RKO (cell line): ENCODE measurements at places on chromosomes 4 and X.

GRCh38 chr4:117001077-117001476 lies 84.3 kb downstream of the TRAM1L1 start:
- no peak for DNase-seq

- DNase-seq, result no peak
Measured at GRCh38 chrX:70001708-70002341, 47.9 kb downstream of the AWAT2 start.

GRCh38 chr4:1958276-1959103 lies 50.3 kb downstream of the NELFA start:
- no peak for DNase-seq

GRCh38 chr4:88297212-88297516 lies 12.8 kb upstream of the PPM1K start:
- no peak for DNase-seq

DNA sequence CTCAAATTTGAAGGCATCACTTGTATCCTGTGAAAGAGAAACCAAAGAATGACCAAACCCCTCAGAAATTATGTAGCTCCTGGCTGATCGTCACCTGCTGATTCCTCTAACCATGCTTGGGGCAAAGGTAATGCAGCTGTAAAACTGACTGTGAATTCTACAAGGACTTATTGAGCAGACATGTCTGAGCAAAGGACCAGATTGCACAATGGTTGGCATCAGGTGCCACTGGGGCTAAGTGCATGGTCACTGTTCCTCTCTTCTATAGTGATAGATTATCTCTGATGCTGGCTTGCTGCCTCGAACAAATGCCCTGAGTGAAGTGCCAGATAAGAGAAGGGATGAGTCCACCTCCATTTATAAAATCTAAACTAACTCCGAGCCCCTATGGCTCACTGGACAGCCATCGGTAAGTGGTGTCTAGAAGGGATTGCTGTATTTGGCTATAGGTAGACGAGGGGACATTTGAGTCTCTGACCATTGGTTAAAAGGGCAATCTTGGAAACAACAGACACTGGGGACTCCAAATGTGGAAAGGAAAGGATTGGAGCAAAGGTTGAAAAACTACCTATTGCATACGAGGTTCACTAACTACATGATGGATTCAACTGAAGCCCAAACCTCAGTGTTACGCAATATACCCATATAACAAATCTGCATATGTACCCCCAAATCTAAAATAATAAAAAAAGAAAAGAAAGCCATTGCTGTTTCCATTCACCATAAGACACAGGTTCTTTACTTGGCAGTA lies 110.7 kb upstream of the IGSF1 start:
- no peak for DNase-seq
